Omental fat pad (tissue), 4 donors: ENCODE measurements at places on chromosomes 3 and 15.

DNA sequence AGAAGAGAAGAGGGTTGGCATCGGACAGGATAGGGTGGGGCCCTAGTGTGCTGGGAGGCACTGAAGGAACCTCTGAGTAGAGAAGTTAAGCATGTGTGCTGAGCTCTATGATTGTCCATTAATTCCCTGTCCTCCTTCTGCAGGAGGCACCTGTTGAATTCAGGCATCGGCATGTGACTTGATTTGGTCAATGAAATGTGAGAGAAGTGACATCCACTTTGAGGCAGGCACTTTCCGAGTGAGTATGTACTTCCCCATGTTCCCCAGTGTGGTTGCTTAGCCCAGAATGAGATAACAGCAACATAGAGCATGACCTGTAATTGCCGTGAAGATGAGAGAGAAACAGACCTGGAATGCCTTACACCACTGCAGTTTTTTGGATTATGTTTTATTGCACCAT lies 224.8 kb downstream of the RPLP1 start:
- no peak for DNase-seq

DNA sequence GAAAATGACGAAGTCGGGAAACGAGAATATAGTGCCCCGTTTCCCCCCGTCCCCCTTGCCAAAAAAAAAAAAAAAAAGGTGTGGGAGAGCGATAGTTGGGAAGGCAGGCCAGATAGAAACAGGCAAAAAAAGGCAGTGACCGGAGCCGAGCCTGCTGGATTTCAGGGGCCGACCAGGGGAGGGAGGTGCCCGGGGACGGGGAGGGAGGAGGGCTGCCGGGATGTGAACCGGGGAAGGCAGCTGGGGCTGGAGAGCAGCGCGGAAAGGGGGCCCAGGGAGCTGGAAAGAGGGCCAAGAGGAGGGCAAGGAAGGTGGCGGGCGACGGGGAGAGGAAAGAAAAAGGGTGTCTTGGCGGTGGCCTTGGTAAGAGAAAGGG lies 837 bp downstream of the LRRN1 start:
- DNase-seq: no peak

DNA sequence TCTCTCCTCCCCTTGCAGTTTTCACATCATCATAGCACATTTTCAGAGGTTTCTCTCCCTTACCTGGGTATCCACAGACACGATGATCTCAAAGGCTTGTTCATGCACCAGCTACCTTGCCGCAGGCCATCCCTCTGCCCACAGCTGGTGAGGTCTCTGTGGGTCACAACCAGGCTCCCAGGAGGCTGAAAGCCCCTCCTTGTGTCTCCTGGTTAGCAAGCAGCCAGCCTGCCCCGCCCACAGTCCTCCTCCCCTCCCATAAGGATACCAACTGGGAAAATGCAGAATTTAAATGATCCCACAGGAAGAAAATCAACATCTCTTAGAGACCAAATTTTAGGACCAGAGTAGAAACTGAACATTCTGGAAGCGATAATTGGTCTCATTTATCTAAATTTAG lies 213.5 kb upstream of the PPP2R3A start:
- no peak for DNase-seq

DNA sequence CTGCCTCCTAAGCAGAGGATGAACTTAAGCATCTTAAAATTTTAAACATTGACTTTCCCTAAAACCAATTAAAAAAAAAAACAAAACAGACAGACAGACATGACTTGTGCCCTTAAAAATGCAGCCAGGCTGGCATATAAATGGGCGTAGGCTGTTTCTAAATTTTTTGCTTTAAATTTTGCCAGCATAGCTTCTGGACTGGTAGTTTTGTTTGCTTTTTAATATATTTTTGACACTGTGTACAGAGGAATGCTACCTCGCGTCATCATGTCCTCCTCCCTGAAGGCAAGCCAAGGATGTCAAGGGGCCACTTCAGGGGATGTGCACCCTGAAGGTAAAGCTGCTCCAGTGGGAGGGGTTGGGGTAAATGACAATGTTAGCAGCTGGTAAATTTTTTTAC lies 134.8 kb downstream of the PGPEP1L start:
- DNase-seq: no peak

- DNase-seq: no peak
Measured at GRCh38 chr15:43544266-43544665, 26.9 kb downstream of the MAP1A start.

DNA sequence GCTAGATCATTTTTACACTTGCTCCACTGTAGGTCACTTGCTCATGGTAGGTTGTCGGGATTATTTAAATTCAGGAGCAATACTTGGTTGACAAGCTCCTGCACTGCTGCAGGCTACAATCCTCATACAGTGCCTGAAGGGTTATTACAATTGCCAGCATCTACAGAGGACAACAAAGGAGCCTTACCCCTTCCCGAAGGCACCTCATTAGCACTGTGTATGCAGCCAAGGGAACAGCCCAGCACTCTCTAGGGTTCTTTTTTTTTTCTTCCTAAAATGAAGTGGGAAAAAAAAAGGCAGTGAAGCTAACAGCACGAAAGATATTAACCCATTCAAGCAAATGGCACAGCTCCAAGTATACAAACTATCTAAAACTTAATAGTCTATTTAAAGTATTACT lies 142.7 kb downstream of the ULK4 start:
- DNase-seq: no peak

DNA sequence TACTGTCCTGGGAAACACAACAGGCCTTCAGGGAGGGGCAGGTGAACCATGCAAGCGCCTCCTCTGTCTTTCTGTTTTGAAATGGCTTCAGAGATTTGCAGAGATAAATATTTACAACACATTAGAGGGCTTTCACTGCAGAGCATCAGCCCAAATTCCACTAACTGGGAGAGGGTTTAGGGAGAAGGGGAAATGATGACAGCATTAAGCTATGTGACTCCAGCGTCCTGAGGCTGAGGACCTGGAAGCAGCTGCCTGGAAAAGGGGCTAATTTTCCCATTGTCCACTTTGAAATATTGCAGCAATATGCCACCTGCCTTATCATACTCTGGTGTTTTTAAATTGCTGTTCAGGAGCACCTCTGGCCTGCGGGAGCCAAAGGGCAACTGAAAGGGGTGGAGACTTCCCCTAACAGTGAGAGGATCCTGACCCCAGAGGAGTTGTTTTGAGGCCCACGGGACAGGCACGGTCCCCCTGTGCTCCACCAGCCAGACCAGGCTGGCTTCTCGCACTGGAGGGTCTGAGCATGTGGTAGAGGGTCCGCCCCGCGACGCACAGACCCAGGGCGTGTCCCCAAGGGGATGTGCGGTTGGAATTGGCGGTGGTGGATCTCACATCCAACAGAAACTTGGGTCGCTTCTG lies 110.6 kb downstream of the XXYLT1 start:
- no peak for DNase-seq

DNA sequence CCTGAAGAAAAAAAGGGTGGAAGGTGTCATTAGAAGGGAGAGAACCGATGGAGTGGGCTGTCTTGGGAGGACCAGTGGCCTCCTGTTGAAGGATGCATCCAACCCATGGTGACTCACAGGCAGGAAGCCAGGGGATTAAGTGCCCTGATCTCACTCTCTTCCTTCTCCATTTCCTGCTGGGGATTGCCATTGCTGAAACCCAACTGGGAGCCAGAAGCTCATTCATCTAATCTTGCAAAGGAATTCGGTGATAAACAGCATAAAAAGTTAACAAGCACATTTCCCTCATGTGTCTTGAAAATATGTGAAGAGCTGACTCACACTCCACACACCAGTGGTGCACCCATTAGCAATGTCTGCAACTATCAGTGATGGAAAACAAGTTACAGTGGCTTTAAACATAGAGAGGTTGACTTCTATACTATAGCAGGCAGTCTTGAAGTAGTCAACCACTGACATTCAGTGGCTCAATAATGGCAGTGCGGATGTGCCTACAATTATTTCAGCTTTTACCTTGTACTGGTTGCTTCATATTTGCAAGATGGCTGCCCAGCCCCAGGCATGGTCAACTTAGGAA lies 12.8 kb upstream of the CSRNP1 start:
- no peak for DNase-seq

DNA sequence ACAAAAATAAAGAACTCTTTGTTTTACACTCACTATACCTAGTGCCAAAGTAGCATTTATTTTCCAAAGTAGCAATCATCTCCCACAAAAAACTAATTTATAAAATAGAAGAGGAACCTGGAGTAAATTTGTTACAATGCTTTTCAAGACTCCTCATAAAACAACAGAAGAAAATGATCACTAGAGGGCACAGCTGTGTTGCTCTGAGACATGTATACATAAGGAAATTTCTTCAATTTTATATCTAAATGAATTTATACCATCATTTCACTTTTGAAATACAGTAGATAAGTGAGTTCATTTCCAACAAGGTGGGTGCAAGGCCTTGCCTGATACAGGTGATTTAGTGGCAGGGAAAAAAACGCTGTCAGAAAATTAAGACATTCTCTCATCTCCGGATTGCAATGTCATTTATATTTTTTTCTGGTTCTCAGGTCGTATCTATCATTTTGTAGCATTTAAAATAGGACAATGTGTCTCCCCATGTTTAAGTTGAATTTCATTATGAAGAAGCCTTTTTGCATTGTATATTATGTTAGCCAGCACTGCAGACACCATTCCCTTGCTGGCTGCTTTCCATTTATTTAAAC lies 25.3 kb upstream of the ARHGEF26 start:
- no peak for DNase-seq

GRCh38 chr15:101064795-101065569 lies 145.8 kb downstream of the LRRK1 start:
- peak; percentile 10 for DNase-seq

DNA sequence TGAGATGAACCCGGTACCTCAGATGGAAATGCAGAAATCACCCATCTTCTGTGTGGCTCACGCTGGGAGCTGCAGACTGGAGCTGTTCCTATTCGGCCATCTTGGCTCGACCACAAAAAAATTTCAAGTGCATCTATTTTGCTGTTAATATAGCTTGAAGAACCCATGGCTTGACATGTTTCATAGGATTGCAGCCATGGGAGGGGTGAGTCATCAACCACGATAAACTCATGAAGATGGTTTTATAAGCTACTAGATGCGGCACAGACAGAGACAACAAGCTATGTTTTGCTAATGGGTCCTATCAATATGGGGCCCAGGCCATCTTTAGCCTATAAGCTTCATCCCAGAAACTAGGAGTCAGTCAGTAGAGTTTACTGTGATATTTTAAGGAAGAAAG lies 100.4 kb upstream of the PHLDB2 start:
- DNase-seq: no peak

DNA sequence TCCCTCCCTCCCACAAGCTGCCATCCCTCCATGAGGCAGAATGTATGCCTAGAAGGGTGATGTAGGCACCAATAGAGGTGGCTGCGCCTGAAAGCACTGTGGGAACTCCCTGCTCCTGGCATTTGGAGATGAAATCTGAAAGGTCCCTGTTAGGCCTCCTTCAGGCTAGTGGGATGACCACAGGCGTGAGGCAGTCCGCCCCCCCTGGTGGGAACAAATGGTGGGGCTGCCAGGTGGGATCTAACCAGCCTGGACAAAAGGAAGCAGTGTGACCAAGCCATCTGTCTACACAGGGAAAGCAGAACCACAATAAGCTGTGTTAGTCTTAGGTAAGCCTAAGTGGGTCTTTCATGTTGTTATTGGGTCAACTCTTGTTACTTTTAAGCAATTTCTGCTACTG lies 25.3 kb downstream of the IL5RA start:
- DNase-seq: no peak

DNA sequence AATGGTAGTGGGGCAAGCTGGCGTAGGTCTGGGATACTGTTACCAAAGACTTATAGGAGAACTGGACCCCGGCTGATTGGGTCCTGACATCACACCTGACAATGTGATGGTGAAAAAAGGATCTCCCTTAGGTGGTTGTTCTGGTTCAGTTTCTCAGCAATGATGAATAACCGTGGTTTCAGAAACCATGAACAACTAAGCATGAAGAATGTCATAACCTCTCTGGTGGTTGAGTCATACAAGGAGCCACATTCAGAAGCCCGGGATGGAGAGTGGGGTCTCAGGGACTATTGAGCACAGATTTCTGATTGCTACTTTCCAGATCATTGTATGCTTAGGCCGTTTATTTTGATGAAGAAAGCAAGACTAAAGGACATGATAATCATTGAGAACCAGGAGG lies 17.4 kb downstream of the GPR160 start:
- DNase-seq: no peak

DNA sequence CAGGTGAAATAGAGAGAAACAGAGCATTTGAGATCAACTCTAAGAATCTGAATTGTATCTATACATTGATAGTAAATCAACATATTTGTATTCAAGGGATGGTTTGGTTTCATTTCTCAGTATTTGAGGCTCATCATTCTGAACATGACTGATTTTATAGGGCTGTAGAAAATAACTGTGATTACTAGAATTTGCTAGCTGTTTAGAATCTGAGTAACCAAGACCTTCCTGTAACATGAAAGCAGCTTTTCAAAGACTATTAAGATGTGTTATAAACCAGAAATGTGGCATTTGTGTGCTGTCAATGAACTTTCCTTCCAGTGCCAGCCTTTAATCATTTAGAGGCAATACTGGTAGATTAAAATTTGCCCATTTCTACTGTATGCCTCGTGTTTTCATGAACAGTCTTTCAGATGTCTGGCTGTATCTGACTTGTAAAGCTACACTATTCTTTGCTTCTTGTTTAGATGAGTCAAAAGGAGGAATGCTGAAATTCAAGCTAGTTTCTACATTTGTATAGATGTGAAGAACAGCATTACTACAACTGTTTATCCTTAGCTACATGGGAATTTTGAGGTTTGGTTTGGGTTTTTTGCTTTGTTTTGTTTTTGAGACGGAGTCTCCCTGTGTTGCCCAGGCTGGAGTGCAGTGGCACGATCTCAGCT lies 137.3 kb upstream of the BHLHE40 start:
- DNase-seq: no peak

DNA sequence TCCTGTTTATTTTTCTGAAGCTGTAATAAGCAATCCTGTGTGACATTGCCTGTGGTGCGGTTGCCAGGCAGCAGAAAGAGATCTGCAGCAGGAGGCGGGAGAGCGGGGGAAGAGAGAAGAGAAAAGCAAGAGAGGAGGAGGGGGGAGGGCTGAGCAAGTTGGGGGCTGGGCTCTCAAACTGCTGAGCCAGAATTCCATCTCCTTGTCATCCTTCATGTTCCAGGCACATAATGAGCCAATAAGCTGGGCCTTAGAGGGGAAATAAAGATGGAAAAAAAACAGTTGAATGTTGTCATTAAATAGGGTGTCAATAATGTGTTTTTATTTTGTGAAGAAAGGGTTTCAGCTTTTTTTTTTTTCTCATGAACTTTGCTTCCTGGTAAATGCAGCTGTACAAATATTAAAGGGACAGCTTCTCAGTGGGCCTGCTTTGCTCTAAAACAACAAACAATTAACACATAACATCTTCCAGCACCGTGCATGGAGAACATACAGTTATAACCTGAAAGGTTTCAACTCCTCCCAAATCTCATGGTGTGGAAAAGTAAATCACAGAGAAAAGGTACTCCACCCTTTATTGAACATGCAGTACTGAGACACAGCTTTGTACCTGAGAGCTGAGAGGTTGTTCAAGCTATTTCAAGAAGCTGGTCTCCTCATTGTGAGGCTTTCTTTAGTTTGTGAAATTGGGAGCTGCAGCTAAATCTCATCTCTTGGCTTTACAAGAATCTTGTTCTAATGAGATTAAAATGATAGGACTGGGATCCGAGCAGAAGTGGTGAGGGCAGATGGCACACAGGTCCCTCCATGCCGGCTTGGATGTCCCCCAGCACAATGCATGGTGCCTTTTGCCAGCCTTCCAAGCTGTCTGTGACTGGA lies 451.1 kb upstream of the KCNMB2 start:
- no peak for DNase-seq
